Chondrocyte (in vitro differentiated cells): ENCODE measurements at places on chromosomes 3 and 15. TPM values are rescaled to one million over a fixed set of nuclear protein-coding genes. Genes with fewer than 3 reads are reported as not detected.
A peak's percentile ranks its signal among the peaks of the same experiment; 100 is the strongest.

ARL14 gene
- not detected in 3 replicates for total RNA-seq

IL17RE gene
- total RNA-seq, result 0.42 to 1.6 TPM (median 0.92 TPM) in 3 replicates

CHRNA3 gene
- total RNA-seq, result 0.29 TPM in 1 of 3 replicates, not detected in the others

GOLGA8Q gene
- 1.0 to 3.2 TPM in 2 of 3 replicates, not detected in the other for total RNA-seq

PLSCR2 gene
- not detected in 3 replicates for total RNA-seq

DNA sequence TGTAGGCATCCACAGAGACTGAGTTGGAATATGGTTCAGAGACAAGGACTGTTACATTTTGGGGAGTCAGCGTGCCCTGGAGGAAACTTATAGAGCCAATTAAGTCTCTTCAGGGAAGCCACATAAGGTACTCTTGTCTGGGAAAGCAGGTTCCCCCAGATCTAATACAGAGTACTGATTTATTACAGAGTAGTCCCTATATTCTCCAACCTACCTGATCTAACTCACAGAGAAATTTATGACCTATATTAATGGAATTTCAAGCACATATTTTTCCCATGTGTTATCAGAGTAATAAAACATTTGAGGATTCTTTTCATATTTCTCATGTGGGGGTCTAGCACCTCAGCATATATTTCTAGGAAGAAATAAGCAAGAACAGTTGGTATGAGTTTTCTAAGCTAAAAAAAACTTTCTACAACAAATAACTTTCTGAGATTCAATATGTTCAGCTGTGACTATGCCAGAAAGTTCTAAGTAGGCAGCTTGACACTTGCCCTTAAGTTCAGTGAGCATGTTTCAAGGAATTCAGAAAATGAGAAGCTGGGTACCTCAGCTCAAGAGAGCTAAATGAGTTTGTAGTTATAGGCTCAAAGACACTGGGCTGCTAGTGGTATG is 75.3 kb upstream of the COL8A1 start:
- DNase-seq, result no peak

GRCh38 chr3:136018876-136019275 is 53.3 kb downstream of the PPP2R3A start:
- no peak for DNase-seq

- DNase-seq, result no peak
These were observed 16.9 kb downstream of the TTBK2 start for GRCh38 chr15:42903388-42904324.

DNA sequence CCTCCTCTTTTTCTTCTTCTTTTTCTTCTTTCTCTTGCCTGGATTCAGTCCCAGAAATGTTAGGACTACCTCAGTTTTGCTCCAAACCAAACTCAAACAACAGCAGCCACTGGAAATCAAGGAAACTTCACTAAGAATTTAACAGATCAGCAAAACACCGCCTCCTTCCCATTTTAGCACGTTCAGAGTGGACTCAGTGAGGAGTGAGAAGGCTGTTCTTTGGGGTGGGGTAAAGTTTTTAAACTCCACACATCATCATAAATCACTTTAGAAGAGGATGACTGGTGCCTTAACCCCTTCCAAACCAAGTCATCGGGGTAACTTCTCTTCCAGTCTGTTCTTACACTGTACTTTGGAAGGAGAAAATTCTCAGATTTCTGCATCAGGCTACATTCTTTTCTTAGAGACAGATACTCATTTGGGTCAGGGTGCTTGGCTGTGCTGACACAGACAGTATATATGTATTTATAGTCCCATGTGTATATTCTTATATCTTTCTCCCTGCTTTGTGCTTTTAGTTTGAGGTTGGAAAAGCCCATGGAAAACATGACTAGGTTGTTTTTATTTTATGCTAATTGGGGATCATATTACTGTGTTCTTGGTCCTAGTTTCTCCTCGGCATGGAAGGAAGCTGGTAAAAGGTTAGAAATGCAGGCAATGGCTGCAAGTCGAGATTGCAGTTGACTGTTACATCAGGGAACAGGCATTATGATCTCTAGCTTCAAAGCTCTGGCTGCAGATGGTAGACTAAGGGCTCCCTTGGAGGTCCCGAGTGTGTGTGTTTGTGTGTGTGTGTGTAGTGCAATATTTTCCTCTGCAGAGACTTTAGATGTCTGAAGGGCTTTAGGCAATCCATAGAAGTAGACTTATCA is at the start of gene CCDC80:
CCDC80 (minus strand) TSS at position 214 of the 872 bp plus-strand sequence. CDS start 1,238 bp downstream, outside the sequence.
- no peak for DNase-seq

GRCh38 chr3:149388531-149389417 is 11.3 kb upstream of the TM4SF1 start:
- no peak for DNase-seq

- no peak for DNase-seq
These were observed 61.6 kb downstream of the CMSS1 start for GRCh38 chr3:99879275-99879674.

DNA sequence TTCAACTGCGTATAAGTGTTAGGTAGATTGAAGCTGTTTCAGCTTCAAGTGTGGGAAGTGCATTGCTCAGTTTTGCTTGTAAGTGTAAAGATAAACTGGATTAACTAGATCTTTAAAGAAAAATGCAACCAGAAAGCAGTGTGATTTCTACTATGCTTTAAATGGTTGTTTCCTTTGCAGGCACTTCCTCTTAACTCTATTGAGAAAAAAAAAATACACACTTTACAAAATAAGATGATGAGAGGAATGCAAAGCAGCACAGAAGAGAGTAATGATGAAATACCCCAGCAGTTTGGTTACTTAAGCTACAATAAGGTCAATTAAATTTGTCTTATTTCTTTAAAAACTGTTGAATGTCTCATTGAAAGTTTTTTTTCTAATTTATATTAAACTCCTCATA is 40.8 kb downstream of the DPH6 start:
- DNase-seq, result no peak

DNA sequence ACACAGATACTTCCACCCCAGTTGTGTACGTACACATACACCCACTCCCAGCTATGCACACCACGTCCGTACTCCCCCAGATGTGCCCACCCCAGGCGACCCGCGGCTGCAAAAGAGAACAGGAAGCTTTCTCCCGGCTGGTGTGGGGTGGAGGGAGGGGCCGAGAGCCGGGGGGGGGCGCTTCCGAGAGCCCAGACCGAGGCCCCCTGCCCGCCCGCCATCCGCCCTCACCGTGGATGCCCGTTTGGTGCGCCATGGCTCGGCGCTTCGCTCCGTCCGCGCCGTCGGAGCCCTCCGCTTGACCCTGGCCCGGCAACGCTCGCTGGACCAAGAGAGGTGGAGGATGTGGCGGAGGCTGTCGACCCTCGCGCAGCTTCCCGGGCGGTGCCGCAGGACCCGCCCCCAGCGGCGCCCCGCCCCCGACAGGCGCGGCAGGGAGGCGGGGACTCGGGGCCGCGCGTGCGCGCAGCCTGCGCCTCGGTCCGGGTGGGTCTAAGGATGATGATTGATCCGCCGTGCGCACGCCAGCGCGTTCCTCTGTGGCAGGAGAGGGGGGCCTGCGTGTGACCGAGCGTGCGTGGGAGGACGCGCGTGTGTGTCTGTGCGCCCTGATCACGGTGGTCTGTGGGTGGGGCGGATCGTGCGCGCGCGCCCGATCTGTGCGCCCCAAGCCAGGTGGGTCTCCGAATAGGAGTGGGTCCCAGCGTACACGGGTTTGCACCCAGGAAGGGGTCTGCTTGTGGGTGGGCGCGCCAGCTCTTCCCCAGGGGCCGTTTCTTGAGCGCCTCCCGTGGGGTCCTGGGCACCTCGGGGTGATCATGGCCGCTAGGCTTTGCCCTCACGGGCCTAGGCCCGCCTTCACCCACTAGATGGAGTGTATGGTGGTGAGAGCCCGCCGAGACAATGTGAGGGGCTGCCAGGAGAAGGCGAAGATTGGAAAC is at the start of gene TWF2:
TWF2 (minus strand) TSS at position 398 of the 941 bp plus-strand sequence; CDS start at position 256, 142 bp downstream.
- peak; percentile 92 for DNase-seq

GRCh38 chr15:95146481-95146880 is 915.1 kb downstream of the MCTP2 start:
- no peak for DNase-seq

DNA sequence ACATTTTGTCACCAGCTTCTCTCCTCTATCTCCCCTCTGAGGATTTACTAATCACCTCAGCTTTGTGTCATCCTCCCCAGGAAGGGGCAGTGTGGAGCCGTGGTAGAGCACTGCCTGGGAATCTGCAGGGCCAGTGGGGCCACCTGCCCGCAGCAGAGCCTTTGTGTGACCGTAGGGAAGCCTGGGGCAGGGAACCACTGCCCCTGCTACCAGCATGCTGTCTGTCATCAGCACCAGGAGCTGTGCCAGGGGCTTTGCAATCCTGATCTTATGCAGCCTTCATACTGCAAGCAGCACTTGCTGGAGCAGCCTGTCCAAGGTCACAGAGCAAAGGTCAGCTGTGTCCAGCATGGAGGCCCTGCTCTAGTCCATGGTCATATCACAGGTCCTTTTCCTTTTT is 170.2 kb upstream of the IL12A start:
- DNase-seq, result no peak

DNA sequence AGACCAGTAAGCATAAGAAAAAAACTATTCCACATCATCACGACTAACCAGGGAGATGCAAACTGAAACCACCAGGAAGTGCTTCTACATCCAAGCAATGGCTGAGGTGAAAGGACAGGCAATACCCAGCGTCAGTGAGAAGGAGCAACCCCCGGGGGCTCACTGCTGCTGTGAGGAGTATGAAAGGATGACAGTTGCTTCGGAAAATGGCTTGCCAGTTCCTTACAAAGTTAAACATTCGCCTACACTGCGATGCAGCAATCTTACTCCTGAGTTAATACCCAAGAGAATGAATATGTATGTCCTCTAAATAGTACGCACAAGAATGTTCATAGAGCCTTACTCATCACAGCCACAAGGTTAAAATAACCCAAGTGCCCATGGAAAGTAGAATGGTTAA is 13.3 kb upstream of the PLXNA1 start:
- DNase-seq, result no peak

- no peak for DNase-seq
These were observed 196.5 kb downstream of the EPHB1 start for GRCh38 chr3:134991472-134992010.

GRCh38 chr15:80977627-80978036 is 12.0 kb downstream of the MESD start:
- no peak for DNase-seq

- DNase-seq, result no peak
These were observed 120.7 kb upstream of the STAC start for GRCh38 chr3:36259580-36259979.

DNA sequence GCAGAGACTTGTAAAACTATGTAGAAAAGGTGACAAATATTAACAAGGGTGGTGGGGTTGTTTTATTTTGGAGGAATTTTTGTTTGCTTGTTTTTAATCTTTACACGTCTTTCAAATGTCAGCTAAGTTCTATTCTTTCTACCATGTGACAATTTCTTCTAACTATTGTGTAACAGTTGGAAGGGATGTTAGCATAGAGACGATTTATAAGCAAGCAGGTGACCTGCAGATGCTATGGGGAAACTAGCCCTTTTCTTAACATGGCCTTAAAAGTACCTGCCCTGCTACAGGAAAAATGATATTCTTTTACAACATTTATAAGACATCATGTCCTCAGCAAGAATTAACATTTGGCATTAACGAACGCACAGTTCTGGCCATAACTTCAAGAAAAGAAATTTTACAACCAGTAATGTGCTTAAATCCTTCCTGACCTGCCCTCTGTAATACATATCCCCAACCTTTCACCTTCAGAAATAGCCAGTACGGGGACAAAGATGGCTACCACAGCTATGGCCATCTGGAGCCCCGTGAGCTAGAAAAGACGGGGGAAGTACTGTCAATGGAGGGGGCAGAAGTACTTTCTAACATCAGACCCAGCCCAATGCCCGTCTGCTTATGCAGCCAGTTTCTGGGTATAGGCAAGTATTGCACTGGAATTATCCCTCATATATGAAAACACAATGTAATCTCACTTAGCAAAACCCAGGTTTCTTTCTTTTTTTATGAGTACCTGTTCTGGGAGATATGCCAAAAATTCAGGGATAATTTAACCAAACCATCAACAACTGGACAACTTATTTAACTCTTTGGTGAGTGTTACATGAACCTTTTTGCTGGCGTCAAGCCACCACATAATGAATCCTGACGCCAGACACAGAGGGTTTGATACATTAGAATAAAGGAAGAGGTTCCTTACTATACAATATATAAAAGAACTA is 67.7 kb upstream of the NR2F2 start:
- DNase-seq, result no peak

DNA sequence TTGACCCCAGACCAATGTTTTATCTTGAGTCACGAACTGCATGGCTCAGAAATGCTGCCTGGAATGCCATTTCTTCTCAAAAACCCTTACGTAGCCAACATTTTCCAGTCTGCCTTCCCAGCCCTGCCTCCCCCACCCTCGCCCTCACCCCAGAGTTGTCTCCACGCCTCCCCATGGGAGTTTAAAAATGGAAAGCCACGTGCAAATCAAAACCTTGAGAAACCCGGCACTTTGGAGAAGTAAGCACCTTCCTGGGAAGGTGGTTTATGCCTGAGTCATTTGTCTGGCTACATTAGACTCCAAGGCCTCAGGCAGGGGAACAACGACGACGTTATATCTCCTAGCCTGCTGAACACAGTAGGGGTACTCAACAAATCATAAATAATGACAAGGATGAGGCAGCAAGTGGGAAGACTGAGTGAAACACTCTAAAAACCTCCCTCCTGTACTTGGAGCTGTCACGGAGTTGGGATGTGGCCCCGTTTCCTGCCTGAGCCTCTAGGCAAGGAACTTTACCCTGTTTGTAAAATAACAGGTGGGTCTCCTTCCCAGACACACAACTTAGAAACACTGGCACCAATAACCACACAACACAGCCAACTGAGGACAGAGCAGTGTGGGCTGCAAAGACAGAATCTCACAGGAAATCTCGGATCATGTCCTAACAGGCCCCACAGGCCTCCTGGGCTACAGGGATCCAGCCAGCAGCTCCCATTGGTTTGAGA is 179.1 kb downstream of the NTRK3 start:
- no peak for DNase-seq

DNA sequence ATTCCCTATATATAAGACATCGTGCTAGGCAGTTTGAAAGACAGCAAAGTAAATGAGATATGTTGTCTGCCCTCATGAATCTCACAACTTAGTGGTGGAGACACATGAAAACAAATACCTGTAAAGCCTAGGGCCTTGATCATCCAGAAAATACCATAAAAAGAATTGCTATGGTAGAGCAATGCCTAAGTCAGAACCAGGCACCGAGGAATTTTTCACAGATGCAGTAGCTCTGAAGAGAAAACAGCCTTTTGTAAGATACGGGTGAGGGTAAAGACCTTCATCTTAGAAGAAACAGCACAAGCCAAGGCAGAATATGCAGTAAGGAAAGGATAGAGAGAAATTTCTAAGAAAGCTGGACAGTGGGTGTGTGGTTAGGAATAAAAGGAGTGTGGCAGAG is 36.1 kb downstream of the CD200R1L start:
- DNase-seq, result no peak
